Fibroblast of the aortic adventitia (primary cell): ENCODE measurements at places on chromosomes 1 and 21. TPM values are rescaled to one million over a fixed set of nuclear protein-coding genes. Genes with fewer than 3 reads are reported as not detected.

FCRLA gene
- total RNA-seq: 0.90 TPM in 1 of 2 replicates, not detected in the other

AMY1C gene
- total RNA-seq: not detected in 2 replicates

S100A2 gene
- total RNA-seq: 3.3 TPM in 1 of 2 replicates, not detected in the other

PLA2G2D gene
- not detected in 2 replicates for total RNA-seq

NEXN gene
- total RNA-seq: 17.6 and 66.4 TPM in 2 replicates

VHLL gene
- not detected in 2 replicates for total RNA-seq

ANGEL2 gene
- total RNA-seq: 21.3 and 63.4 TPM in 2 replicates

RLF gene
- 21.9 and 25.4 TPM in 2 replicates for total RNA-seq

TTLL7 gene
- 16.0 and 20.9 TPM in 2 replicates for total RNA-seq

CR1 gene
- not detected in 2 replicates for total RNA-seq

PRR9 gene
- total RNA-seq: not detected in 2 replicates

TMPRSS3 gene
- not detected in 2 replicates for total RNA-seq

HCRTR1 gene
- 0.18 TPM in 1 of 2 replicates, not detected in the other for total RNA-seq

EYA3 gene
- 12.3 and 21.9 TPM in 2 replicates for total RNA-seq

AP4B1 gene
- total RNA-seq: 10.9 and 15.4 TPM in 2 replicates

IGSF9 gene
- 2.0 TPM in 1 of 2 replicates, not detected in the other for total RNA-seq

PCSK9 gene
- 1.1 and 2.5 TPM in 2 replicates for total RNA-seq

AQP10 gene
- not detected in 2 replicates for total RNA-seq

IL19 gene
- 0.41 TPM in 1 of 2 replicates, not detected in the other for total RNA-seq

NHLH2 gene
- total RNA-seq: not detected in 2 replicates

CYP4A11 gene
- total RNA-seq: not detected in 2 replicates

OR14K1 gene
- total RNA-seq: not detected in 2 replicates

ADGRL2 gene
- 52.1 and 104 TPM in 2 replicates for total RNA-seq

ARHGEF16 gene
- 0.18 TPM in 1 of 2 replicates, not detected in the other for total RNA-seq

F11R gene
- total RNA-seq: 0.36 and 3.3 TPM in 2 replicates

ADAMTSL4 gene
- total RNA-seq: 11.9 and 13.0 TPM in 2 replicates

GSTM1 gene
- total RNA-seq: 24.3 TPM in 1 of 2 replicates, not detected in the other

FMO3 gene
- total RNA-seq: 1.3 TPM in 1 of 2 replicates, not detected in the other

TFF3 gene
- not detected in 2 replicates for total RNA-seq

SPRR1A gene
- total RNA-seq: not detected in 2 replicates

KCNH1 gene
- total RNA-seq: not detected in 2 replicates

SLC6A9 gene
- total RNA-seq: 6.8 and 25.9 TPM in 2 replicates

ITLN2 gene
- 3.8 TPM in 1 of 2 replicates, not detected in the other for total RNA-seq

RAB13 gene
- total RNA-seq: 103 and 308 TPM in 2 replicates

CA6 gene
- total RNA-seq: not detected in 2 replicates

TMEM222 gene
- total RNA-seq: 19.0 and 31.4 TPM in 2 replicates

COL11A1 gene
- 0.45 and 49.6 TPM in 2 replicates for total RNA-seq

TLCD4 gene
- 0.25 and 0.36 TPM in 2 replicates for total RNA-seq

CD52 gene
- total RNA-seq: not detected in 2 replicates

C1orf141 gene
- total RNA-seq: 0.65 TPM in 1 of 2 replicates, not detected in the other

CCDC30 gene
- total RNA-seq: 1.4 and 5.8 TPM in 2 replicates

SEMA6C gene
- total RNA-seq: 1.6 and 2.9 TPM in 2 replicates

CYP4Z1 gene
- not detected in 2 replicates for total RNA-seq

RHCE gene
- 0.27 and 0.33 TPM in 2 replicates for total RNA-seq

MROH7 gene
- 0.27 TPM in 1 of 2 replicates, not detected in the other for total RNA-seq

LCK gene
- not detected in 2 replicates for total RNA-seq

CHRM3 gene
- total RNA-seq: 0.09 TPM in 1 of 2 replicates, not detected in the other

PARK7 gene
- total RNA-seq: 165 and 243 TPM in 2 replicates
